ENCODE measurements at places on chromosomes 5 and 9. TPM values are rescaled to one million over a fixed set of nuclear protein-coding genes. Genes with fewer than 3 reads are reported as not detected.

- DNase-seq = no peak
Observed at GRCh38 chr5:16049761-16050160, 129.8 kb downstream of the MARCHF11 start.

- no peak for DNase-seq
Observed at GRCh38 chr5:143559586-143560109, 156.2 kb upstream of the NR3C1 start.

Gene CDX1
- not detected for total RNA-seq

Gene SLC4A9
- total RNA-seq = 0.13 TPM

Gene PCDHGA7
- total RNA-seq = 5.8 TPM

Gene SERF1A
- total RNA-seq = 10.3 TPM

Gene MAP1B
- 128 TPM for total RNA-seq
